CD4-positive, alpha-beta memory T cell (primary cell): ENCODE measurements at places on chromosomes 3 and 15.

GRCh38 chr3:157122116-157122515, 37.8 kb downstream of the CCNL1 start:
- no peak for DNase-seq

DNA sequence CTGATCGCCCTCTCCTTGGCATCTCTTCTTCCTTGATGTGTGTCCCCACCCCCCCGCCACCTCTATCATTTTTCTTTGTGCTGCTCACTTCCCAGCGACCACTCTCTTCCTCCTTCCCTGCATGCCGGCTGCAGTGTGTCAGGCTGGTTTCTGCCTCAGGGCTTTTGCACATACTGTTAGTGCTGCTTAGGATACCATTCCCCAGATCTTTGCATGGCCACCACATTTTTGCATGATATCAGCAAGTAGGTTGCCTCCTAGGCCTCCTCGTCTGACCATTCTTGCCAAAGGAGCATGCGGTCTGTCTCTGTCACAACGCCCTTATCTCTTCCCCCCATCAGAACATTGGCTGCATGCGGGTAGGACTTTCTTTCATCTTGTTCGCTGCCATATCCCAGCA, 12.5 kb downstream of the FBLN2 start:
- DNase-seq = no peak

- no peak for DNase-seq
These were observed 67.1 kb upstream of the UBE2E2 start for GRCh38 chr3:23136054-23136453.

DNA sequence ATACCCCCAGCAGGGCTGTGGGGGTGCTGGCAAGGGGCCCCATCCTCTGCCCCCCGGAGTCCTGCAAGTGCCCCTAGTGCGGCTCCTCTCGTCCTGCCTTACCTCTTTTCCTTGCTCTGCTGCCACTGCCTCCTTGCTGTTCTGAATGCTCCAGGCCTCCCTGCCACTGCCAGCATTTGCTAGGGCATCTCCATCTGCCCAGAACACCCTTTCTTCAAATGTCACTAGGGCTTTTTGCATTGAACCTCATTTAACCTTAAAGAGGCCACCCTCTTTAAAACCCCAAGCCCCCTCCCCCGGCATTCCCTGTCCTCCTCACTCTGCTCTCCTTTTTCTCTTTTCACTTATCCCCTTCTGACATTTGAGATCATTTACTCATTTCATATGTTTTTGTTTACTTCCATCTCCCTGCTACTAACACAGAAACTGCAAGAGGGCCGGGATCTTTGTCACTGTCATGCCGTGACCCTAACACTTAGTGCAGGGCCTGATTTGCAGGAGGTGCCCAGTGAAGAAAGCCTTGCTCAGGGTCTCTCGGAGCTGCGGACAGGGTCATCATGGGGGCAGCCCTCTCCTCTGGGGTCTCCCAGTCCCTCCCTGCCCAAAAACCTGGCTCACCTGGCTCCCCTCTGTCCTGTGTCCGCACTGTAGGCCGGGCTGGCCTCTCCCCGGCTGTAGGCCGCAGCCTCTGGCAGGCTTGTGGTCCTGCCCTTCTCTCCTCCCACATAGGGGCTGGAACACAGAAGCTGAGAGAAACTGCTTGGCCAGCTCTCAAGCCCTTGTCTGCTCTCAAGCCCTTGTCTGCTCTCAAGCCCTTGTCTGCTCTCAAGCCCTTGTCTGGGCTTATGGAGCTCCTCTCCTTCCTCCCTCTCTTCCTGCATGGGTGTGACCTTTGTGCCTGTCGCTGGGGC, at the start of gene ACOX2:
TSS of gene ACOX2 (minus strand) at position 690 of the 911 bp plus-strand sequence. CDS start 2,084 bp downstream, outside the sequence.
- no peak for DNase-seq

DNA sequence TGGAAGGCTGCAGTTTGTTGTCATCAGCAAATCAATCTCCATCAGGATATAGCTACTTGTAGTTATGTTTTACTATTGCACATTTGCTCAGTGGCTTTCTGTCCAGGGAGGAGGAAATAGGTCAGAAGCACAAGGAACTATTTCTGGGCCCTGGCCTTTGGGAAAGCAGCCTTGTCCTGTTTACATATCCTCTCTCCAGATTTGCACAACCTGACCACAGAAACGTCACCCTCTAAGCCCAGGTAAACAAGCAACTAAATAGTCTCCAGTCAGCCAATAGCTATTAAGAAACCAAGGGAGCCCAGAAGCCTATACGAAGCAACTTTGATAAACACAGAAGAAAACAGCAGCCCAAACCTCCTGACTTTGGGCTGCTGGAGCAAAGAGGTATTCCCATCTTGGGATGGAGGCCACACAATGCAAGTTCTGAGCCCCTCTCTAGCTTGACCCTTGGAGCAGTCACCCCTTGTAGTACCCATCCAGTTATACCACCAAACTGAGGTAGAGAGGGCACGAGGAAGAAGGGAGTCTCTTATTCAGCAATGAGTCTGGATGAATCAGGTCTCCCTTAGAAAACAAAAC, 2.3 kb upstream of the FEM1B start:
- no peak for DNase-seq

DNA sequence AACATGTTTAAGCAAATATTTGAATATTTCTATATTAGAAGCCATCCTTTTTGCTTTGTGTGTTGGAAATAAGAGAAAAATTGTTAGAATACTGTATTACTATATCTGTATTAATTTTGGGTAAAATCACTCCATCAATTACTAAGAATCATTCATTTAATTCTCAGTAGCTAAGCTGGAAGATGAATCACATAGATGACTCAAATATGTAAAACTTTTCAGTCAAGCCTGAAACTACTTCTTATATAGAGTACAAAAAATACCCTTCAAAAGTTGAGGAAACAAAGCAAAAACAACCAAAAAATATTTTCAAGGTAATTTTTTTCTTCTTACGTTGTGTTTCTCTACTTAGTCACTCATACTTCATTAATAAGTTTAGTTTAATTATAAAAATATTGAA, 205.7 kb upstream of the ROBO1 start:
- DNase-seq = no peak

DNA sequence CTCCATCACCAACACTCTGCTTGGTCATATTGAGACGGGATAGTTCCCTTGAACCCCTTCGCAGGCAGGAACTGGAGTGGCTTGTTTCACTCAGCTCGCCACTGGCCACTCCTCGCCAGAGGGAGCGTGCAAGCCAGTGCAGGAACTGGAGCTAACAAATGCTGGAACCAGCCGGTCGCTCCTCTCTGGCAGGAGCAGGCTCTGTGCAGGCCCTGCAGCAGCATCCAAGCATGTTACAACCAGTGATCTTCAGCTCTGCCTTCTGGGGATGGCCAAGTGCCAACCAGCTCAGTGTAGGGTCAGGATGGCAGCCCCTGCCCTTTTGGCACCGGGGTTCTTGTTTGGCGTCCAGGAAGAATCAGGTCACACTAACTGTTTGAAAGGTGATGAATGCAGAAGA, 329.0 kb upstream of the AZI2 start:
- DNase-seq = no peak

GRCh38 chr15:89444241-89445225, 51.9 kb downstream of the RHCG start:
- no peak for DNase-seq

DNA sequence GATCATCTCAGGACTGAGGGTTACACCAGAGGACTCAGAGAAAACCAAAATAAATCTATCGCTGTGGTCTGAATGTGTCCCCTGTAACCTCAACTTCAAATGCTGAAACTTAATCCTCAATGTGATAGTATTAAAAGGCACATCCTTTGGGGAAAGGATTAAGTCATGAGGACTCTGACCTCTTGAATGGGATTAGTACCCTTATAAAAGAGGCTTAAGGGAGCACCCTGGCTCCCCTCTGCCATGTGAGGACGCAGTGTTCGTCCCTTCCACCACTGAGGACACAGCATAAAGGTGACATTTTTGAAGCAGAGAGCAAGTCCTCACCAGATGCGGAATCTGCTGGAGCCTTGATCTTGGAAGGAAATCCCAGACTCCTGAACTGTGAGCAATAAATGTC, 39.5 kb downstream of the SRPRB start:
- DNase-seq = no peak

GRCh38 chr3:9675736-9676290, 26.5 kb downstream of the MTMR14 start:
- no peak for DNase-seq

DNA sequence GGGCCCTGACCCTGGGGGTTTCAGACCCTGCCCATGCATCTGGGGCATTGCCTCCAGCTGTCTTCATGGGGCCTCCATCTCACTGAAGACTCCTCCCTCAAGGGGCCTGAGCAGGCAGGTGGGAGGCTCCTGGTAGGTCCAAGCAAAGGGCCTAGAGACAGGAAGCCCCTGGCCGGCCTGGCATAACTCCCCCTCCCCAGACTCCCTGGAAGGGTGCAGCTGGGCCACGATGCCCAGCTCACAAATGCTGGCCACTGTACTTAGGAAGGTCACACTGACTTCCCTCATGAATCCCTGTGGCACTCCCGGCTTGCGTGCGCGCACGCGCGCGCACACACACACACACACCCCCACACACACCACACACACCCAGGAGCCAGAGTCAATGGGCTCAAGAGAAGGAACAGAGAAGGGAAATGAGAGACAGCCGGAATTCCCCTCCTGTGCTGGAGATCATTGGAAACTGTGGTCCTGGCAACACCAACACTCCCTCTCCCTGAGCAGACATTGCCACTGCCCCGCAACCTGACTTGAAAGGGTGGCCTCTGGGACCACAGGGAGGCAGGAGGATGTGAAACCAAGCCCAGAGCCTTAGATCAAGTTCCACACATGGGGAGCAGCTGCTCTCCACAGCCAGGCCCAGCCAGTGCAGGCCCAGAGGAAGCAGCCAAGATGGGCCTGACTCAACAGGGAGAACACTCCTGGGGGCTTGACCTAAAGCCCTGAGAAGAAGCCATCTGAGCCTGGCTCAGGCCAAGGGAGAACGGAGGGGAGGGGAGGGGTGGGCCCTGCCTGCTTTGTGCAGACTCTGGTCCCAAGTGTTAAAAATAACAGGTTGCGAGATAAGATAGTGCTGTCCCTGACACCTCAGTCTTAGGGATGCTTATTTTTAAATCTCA, 69.7 kb downstream of the SCN5A start:
- DNase-seq = no peak

- DNase-seq = no peak
These were observed 184.7 kb downstream of the RAB11A start for GRCh38 chr15:66053991-66054390.

- no peak for DNase-seq
These were observed 9.9 kb upstream of the RPL29 start for GRCh38 chr3:52005571-52005986.

- DNase-seq = no peak
These were observed 38.5 kb downstream of the DNAJB8 start for GRCh38 chr3:128427872-128428822.

GRCh38 chr15:39124155-39124552, 456.7 kb upstream of the THBS1 start:
- DNase-seq = no peak

DNA sequence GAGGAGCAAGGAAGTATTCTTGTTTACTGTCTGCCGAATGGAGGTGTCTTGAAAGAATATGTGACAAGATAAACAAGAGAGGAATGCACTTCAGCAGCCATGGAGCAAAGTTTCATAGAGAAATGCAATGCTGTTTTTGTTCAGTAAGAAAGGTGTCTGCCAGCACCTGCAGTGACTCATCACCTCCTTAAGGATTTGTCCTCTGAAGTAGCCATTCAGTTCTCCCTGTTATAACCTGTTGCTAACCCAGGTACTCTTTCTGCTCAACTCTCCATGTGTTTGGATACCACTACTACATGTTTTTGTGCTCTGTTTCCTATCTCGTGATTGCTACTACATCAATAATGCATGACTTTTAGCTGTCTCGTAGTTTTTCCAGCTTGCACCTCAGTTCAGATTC, 328.9 kb downstream of the CHL1 start:
- DNase-seq = no peak

GRCh38 chr3:46416125-46416810, 9.2 kb downstream of the CCRL2 start:
- DNase-seq = no peak

- no peak for DNase-seq
These were observed 57.0 kb upstream of the NR2F2 start for GRCh38 chr15:96273317-96274086.

- DNase-seq = no peak
These were observed 406.2 kb downstream of the MFSD1 start for GRCh38 chr3:159208050-159208449.

DNA sequence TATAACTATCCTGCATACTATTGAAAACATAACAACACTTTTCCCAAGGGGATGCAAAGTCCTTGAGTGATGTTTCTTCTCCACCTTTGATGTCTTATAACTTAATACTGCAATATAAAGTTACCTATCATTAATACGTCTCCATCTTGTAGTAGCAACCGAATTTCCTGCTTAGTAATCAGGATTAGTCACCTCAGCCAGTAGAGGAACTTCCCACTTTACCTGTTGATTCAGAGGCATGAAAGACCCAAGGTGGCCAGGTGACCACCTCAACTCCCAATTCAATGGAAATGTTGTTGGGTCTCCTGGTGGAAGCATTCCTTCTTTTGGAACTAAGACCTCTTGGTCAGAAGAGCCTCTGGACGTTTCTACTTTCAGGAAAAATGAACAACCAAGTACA, 3.5 kb upstream of the TMCC1 start:
- no peak for DNase-seq

DNA sequence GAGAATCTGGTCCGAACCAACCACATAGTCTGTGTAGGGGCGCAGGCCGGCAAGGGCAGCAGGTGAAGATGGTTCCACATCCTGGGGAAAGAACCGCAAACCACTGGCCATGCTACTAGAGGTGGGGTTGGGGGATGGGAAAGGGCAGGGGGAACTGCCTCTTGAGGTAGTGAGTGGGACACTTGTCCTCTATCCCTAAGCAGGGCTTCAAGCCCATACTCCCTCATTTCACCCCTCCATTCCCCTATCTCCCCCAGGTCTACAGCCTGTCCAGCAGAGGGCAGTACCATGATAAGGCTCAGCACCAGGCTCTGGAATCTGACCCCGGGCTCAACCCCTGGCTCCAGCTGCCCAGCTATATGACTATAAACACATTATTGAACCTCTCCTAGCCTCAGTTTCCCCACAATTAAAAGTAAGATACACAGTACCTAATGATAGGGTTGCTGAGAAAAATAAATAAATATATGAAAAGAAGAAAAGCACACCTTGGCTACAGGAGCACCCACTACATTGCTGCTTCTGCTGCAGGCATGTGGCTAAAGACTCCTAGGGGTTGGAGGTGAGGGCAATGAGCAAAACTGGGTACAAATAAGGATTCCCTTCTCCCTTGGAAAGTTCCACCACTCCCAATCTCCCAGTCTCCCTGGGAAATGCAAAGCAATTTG, 6.3 kb downstream of the GORASP1 start:
- DNase-seq = no peak

- no peak for DNase-seq
These were observed 215.9 kb upstream of the TPRG1 start for GRCh38 chr3:188955919-188956318.

GRCh38 chr3:79258479-79258878, 509.3 kb downstream of the ROBO1 start:
- no peak for DNase-seq

DNA sequence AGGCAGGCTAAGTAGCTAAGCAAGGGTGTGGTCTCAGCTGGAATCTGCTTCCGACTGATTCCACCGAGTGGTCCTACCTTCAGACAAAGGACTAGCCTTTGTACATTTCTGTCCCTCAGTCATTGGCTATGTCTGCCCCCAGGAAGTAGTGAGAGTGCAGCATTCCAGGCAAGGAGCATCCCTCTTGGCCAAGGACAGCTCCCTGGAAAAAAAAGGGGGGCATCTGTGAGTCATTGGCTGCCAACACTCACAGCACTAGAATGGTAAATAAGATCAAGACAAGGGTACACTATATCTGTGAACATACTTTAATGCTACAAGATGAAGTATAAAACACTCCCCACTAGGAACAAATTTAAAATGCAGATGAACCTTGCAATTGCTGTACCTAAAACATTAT, 66.8 kb downstream of the STAC start:
- DNase-seq = no peak
